ENCODE measurements at places on chromosomes 3 and 15.

- no peak for DNase-seq
Measured at GRCh38 chr15:92889390-92890107, 10.6 kb upstream of the CHD2 start.

DNA sequence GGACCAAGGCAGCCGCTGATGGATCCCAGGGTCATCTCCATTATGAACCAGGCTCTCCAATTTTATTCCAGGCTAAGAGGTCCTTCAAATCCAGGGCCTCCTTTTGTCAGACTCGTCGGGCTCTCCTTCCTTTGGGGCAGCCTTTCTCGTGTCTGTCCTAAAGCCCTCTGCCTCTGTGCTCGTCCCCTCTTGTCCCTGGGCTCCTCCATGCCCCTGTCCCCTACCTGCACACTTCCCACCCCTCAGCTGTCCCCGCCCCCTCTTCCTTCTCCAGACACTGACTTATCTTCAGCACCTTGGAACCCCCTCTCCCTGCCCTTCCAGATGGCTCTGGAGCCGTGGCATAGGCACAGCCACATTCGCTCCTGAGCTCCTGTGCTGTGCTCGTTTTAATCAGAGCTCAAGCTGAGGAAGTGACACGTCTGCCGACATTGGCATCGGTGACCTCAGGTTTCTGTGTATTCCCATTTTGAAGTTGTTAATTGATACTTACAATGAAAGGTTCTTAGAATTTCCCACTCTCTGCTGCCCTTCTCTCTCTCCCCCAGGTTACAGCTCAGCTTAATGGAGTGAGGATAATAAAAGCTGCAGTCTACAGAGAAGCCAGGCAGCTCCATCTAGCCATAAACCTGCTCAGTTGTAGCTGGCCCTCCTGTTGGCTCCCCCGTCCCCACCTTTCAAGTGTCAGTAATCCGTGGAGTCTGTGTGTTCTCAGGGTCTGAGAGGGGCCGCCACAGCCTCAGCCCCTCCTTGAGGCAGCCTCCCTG lies 51.1 kb upstream of the SEC22A start:
- no peak for DNase-seq

GRCh38 chr15:46309914-46310313 lies 675.1 kb downstream of the SQOR start:
- DNase-seq: no peak

DNA sequence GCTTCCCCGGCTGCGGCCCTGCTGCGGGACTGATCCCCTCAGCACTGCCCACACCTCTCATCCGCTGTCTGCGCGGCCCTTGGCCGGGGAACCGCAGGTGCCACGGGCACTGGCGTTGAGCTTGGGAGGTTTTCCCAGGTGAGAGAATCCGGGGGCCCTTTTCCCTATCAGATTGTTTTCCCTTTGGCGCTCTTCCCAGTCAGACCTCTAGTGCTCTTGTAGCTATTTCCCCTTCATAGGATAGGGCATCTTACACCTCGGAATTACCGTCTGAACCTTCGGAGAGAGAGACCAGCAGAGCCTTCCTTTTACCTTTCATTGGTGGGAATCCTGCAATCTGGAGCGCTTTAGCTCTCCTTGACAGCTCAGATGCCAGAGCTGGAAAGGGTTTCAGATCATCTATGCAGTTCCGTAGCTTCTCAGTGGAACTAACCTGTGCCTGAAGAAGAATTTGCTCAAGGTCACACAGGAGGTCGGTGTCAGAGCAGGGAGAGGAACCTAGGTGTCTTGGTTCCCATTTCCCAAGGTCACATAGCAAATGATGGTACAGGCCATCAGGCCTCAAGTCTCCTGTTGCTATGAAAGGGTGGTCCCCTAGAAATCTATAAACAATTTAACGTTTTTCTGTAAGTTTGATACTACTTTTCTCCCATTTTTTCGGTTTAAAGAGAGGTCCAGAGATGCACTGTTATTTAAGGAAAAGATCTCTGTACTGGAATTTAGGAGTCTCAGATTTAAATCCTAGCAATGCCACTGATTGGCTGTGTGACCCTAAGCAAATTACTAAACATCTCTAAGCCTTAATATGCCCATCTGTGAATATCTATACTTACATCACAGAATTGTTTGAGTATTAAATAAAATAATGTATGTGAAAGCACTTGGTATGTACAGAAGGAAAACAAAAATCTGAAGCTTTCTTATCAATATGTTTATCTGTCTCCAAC lies 916 bp downstream of the IDH3A start:
- DNase-seq: no peak

- DNase-seq: no peak
Measured at GRCh38 chr3:45507820-45508317, 86.7 kb upstream of the LIMD1 start.

GRCh38 chr3:123773681-123774431 lies 110.3 kb downstream of the MYLK start:
- no peak for DNase-seq

DNA sequence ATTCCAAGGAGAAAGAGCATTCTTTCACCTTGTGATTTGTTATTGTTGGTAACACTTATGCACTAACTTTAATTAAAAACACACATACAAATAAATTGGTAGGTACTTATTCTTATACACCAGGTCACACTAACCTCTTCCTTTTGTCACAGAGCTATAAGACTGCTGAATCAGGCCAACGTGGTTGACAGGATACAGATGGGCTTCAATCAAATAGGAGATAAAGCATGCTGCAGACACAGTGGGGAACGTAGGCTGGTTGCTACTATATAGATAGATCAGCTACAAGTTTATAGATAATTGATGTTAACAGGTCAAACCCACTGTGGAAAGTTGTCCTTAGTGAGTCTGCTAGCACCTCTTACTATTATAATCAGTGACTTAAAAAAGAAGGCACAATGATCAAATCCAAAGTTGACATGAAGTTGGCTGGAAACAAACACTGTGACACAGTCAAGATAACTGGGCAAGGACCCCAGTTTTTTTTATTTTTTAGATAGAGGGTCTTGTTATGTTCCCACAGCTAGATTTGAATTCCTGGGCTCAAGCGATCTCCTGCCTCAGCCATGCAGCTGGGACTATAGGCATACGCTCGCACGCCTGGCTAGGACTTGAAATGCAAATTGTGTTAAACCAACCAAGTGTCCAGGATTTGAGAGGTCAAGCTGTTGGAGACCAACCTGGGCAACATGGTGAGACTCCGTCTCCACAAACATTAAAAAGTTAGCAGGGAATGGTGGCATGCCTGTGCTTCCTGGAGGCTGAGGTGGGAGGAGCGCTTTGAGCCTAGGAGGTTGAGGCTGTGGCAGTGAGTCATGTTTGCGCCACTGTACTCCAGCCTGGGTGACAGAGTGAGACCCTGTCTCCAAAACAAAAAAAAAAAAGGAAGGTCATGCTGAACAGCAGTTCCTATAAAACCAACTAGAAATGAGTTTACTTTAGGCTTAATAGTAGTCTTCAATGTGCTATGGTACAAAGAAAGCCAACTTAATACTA lies 97.9 kb upstream of the MEX3B start:
- no peak for DNase-seq

DNA sequence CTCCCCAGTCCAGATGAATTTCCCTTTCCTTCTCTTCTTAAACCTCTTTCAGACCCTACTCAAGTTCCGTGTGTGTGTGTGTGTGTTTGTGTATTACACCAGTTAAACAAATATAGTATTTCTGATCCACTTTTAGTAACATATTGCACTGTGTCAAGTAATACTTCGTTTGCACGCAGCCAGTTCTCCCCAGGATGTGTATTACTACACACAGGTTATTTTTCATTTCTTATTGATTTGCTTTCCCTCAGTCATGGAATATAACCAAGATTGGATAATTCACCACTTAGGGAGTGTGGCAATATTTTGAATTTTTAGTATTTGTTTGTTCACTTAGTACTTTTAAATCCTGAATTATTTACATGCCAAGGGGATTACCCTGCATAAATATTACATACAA lies 667.0 kb downstream of the NR2F2 start:
- no peak for DNase-seq

Measured in activated T-cell treated with anti-CD3 and anti-CD28 coated beads for 4 hours (primary cell).